ENCODE measurements at places on chromosomes 7 and 10.

- no peak for DNase-seq
Observed at GRCh38 chr7:150374472-150374871, 4.7 kb upstream of the ZNF775 start.

- no peak for DNase-seq
Observed at GRCh38 chr10:55426138-55426537, 625.1 kb upstream of the PCDH15 start.

- DNase-seq: no peak
Observed at GRCh38 chr10:43024942-43025700, 51.7 kb upstream of the RET start.

GRCh38 chr7:96794063-96794462 lies 84.4 kb upstream of the SEM1 start:
- DNase-seq: no peak

DNA sequence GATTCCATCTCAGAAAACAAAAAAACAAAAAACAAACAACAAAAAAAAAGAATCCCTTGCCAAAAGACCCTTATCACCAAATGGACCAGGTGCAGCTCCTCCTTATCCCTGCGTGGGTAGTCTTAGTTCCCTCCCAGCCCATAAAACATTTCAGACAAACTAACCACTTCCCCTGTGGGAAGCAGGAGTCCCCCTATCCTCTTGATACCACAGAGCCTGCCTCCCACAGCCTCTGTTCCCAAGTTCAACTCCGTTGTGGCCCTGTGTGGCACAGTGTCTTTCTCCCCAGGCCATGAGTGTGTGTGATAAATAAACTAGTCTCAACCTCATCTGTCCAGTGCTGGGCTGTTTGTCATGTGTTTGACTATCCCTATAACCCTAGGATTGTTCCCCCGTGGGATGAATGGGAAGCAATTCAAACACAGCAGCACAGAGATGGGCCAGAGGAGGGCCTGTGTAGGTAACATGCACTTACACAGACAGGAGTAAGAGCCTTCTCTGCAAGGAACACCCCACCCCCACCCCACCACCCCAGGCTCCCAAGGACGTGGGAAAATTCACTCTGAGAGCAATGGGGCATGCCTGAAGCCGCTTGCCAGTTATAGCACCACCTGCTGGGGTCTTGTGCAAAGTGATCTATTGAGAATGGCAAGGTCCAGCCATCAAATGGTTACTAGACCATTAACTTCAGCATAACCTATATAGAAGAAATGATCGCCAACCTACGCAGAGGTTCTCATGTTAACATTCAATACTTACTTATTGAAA lies 147.1 kb upstream of the GHITM start:
- peak; percentile 9 for DNase-seq

- no peak for DNase-seq
Observed at GRCh38 chr10:96705134-96705533, 15.2 kb downstream of the PIK3AP1 start.

DNA sequence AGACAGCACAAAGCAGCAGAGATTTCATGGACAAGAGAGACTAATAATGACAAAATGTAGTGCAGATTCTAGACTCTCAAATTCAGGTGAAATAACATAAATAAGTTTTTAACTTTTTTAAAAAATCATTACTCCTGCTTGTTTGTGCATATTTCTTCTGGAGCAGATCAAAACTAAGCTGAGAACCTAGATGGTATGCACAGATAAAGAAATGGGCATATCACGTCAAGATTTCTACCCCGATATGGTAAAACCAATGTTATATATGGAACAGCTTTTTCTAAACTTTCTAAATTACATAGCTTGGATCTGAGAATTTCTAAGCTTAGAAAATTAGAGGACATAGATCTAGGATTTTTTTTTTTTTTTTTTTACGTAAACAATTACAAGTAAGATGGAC lies 18.2 kb downstream of the TWIST1 start:
- no peak for DNase-seq

- DNase-seq: no peak
Observed at GRCh38 chr10:11893749-11894278, 70.7 kb downstream of the PROSER2 start.

DNA sequence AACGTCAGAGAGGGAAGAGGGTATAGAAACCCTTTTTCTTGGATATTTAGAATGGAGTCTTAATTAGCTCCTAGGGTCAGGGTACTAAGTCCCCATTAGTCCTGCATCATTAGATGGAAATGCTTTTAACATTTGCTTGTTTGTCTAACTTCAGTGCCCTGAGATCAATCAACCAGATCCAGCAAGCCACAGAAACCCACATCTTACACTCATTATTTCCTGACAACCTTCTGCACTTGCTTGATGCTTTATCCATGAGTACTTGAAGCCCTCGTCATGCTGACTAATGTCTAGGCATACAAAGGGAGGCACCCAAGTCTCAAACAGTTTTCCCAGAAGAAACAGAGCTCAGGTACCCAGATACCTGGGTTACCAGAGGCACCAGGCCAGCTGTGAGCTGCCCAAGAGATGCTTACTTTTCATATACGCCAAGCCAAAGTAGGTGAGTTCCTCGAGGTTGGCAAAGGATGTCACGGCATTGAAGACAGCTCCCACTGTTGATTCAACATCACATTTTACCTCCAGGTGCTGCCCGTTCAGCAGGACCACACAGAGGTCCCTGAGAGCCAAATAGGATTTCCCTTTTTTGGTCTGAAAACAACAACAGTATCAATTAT lies 42.7 kb downstream of the FRMPD2 start:
- DNase-seq: no peak

DNA sequence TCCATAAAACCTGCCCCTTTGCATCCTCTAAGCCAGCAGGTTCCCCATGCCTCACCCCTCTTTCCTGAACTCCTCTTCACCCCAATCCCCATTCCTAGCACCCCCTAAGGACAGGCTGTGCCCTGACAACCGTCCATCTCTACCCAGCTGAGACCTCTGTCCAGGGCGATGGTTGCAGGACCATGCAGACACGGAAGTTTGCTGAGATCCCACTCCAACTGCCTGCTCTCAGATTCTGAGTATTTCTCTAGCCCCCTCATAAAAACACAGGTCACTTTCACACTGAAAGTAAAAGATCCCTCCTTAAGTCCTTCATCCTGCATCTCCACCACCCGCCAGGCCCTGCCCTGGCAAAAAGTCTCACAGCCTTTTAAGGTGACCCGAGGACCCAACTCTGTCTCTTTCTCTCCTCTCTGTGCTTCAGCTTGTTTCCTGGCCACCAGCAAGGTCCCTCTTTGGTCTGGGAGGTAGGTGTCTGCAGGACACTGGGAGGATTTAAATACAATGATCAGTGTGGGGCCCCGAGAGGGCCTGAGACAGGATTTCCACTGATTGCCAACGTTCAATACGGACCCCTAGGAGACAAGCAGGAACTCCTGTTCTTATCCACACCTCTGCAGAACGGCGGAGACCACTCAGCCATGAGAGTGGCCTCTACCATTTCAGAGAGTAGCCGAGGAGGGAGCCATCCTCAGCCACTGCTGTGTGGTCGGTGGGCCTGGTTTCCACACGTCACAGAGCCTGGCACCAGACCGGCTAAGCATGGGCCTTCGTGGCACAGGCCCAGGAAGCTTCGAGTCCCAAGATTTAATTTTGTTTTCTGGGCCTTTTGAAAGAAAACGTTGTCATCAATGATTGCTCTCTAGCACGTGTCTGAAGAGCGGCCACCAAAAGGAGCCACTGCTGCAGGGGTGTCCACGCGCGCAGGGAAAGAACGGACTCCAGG lies 27.9 kb downstream of the CALML3 start:
- no peak for DNase-seq

DNA sequence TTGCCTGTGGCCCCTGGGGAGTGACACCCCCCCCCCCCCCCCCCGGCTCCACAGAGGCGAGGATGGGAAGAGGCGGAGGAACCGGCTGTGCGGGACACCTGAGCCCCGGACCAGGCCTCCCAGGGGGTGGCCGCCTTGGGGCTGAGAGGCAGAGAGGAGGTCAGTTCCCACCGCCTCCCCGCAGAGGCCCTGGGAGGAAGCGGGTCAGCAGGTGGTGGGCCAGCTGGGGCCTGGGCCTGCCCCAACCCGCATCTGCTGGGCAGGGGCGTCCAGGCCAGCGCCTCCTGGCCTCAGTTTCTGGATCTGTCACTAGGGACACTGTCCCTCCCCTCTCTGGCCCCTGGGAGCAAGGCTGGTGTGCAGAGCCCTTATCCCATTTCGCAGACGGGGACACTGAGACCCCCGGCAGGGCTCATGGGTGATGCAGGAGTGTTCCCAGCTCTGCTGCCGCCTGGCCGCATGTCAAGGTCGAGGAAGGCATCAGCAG lies 14.6 kb upstream of the LFNG start:
- DNase-seq: no peak

DNA sequence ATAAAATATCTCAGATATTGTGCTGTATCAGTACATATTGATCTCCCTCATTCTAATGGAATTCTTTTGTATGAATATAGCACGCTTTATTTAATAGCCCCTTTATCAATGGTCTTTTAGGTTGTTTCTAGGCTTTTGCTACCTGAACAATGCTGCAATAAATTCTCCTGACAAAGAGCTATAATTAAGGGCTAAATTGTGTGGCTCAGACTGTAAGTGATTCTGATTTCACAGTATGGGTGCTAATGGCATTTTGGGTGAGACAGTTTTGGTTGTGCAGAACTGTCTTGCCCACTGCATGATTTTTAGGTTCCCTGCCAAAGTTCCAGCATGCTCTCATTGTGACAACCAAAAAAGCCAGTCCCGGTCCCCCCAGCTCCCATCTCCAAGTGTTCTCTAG lies 363.2 kb downstream of the REEP3 start:
- no peak for DNase-seq

- DNase-seq: no peak
Observed at GRCh38 chr10:68954904-68955303, 1.1 kb upstream of the DDX21 start.

- DNase-seq: no peak
Observed at GRCh38 chr7:78996013-78996412, 457.5 kb downstream of the MAGI2 start.

DNA sequence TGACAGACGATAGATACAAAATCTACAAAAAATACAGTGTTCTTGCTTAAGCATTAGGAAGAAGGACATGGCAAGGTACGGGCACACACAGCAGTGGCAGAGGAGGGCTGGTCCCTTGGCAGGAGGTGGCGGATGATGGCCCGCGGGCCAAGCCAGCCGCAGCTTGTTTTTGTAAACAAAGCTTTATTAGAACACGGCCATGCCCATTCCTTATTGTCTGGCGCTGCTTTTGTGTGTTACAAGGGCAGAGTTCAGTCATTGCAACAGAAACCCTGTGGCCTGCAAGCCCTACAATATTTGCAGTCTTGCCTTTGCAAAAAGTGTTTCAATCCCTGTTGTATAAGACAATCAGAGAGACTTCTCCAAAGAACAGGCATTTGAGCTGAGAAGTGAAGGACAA lies 30.7 kb downstream of the FGFR2 start:
- no peak for DNase-seq

- no peak for DNase-seq
Observed at GRCh38 chr10:131876508-131876907, 24.3 kb upstream of the PPP2R2D start.

- DNase-seq: no peak
Observed at GRCh38 chr7:87600130-87601124, at the start of gene ABCB1. TSS of gene ABCB1 (minus strand) at chr7:87600884. CDS start at chr7:87600184, 700 bp downstream.

GRCh38 chr7:128833148-128833945 lies 3.1 kb downstream of the FLNC start:
- no peak for DNase-seq

DNA sequence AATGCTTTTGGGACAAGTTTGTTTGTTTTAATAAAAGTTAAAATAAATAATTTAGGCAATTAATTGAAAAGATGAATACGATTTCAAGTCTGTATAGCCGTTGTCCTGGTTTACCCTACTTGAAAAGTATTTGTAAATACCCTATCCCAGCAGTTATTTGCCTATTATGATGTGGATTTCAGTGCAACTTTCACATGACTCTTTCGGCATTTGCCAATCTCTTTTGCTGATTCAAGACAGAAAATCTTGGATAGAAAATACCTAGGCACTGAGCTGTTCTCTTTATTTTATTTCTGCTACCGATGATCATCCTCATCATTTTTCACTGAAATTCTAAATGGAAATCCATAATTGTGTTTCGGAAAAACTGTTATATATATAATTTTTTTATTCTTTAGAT lies 125.9 kb upstream of the FZD8 start:
- no peak for DNase-seq

DNA sequence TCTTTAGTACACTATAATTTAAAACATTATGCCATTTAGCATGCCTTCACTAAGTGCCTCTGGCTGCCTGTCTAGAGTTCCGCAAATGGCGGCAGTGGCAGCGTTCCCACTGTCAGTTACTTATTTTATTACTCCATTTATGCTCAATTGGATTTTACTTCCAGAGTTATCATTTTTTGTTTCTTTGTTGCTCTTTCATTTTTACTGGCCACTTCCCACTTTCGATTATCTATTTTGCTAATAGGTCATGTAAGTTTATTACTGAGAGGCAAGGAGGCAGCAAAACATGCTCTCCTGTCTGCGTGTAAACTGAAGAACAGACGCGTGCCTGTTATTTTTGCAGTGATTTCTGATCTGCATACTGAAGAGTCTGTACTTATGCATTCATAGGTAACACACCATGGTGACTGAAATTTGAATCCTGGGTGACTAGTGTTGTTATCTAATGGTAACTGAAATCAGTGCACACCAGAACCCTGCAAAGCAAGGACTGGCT lies 23.1 kb downstream of the KDM7A start:
- no peak for DNase-seq

DNA sequence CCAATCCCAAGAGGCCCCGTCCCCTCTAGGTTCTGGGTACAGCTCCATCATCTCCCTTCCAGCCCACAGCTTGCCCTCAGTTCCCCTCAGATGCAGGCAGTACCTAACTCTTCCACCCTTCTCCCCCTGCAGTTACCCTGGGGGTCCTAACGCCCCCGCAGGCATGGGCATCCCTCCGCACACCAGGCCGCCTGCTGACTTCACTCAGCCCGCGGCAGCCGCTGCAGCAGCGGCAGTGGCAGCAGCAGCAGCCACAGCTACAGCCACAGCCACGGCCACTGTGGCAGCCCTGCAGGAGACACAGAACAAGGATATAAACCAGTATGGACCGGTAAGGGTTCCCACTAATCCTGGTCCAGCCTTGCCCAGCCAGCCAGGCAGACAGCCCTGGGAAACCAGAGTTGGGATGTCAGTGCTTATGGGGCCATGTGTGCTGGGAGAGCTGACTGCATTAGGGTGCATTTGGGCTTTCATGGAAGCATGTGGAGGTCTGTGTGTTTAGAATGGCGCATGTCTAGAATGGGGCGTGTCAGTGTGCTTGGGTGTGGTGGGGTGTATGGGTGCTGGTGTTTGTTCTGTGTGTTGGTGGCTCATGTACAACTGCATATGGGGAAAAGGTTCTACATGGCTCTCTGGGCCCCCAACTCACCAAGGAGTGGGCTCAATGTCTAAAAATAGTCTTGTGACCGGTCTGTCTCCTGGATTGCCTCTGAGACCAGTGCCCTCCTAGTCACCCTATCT lies 55.1 kb upstream of the PPIF start:
- DNase-seq: no peak

Measured in NCI-H526 (cell line).